ENCODE measurements at places on chromosomes 16 and 17. TPM values are rescaled to one million over a fixed set of nuclear protein-coding genes. Genes with fewer than 3 reads are reported as not detected.

Gene BORCS6
- 14.9 TPM for total RNA-seq

Gene C17orf50
- total RNA-seq = not detected

Gene KRTAP9-2
- not detected for total RNA-seq

Gene CDRT15
- not detected for total RNA-seq

Gene CHST5
- 0.11 TPM for total RNA-seq

Data from uterine smooth muscle cell (primary cell).